Astrocyte of the spinal cord (primary cell): ENCODE measurements at places on chromosomes 1 and 21.

GRCh38 chr21:37503848-37504467, 137.4 kb downstream of the DYRK1A start:
- peak; percentile 89 for DNase-seq

GRCh38 chr21:39106881-39107462, 76.3 kb downstream of the PSMG1 start:
- no peak for DNase-seq

DNA sequence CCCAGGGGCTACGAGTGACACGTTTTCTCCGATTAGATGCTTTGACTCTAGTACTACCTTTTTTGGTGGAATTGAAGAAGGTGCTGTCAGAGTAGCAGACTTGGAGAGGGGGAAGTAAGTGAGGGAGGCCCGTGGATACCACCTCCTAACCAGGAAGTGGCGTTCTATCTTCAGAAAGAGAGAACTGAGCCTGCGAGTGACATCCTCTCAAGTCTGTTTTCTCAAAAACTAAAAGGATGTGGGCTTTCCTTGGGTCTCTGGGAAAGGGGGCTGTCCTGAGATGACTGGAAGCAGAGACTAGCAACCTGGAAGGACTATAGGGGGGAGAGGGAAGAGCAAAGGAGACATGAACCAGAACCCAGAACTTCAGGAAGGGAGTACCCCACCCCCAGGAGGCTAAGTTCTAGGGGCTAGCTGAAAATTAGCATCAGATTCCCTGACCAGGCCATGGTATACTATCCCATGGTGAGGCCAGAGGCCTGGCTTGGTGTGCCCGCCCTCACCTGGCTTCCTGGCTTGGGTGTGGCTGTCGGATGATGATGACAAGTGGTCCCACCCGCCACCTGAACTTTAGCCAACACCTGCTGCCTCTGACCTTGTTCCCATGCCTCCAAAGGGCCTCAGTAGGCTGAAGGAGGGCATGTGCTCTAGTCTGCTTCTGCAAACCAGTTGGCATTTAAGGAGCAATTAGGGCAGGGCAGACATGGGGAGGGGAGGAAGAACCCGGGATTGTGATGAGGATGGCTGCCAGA, 49.1 kb downstream of the ATP2B4 start:
- DNase-seq: no peak

GRCh38 chr1:147585640-147586383, 44.5 kb downstream of the BCL9 start:
- DNase-seq: no peak

DNA sequence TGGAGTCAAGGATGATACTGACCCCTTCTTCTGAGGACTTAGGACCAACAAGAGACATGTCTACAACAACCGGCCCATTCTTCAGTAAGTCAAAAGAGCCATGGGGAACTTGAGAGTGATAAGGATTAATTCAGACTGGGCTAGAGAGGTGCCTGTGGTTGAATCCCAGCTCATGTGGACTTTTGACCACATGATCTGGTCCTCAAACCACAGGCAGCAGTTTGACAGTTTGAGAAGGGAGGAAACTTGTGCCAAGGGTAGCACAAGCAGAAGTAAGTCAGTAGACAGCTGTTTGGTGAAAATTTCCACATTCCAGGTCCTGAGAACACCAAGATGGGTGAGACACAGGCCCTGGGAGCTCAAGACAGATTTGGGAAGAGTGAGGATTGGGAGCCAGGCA, 19.8 kb downstream of the SH3BP5L start:
- DNase-seq: no peak

GRCh38 chr1:99751877-99752504, 14.4 kb downstream of the FRRS1 start:
- DNase-seq: no peak

DNA sequence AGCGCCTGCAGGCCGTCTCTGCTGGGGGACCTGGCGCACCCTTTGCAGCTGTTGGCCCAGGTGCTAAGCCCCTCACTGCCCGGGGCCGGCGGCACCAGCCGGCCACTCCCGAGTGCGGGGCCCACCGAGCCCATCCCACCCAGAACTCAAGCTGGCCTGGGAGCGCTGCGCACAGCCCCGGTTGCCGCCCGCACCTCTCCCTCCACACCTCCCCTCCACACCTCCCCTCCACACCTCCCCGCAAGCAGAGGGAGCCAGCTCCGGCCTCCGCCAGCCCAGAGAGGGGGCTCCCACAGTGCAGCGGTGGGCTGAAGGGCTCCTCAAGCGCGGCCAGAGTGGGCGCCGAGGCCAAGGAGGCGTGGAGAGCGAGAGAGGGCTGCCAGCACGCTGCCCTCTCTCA, 177.8 kb upstream of the KAZN start:
- no peak for DNase-seq

DNA sequence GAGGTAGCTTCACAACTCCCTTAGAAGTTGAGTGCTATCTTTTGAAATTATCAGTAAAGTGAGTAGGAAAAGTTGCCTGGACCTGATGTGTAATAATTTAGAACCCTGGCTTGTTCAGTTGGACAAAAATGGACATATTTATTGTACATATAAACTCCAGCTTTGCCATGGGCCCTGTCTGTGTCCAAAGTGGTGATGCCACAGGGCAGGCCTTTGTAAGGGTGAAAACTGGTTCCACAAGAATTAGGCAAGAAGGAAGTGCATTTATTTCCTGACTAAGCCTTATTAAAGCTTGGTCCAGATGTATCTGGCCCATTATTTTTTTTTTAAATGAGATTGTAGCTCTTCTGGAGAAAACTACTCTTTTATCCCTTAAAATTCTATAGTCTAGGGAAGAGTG, 47.9 kb downstream of the MACO1 start:
- DNase-seq: no peak

- DNase-seq: peak; percentile 55
Observed at GRCh38 chr1:23558140-23558871, 995 bp downstream of the ID3 start.

DNA sequence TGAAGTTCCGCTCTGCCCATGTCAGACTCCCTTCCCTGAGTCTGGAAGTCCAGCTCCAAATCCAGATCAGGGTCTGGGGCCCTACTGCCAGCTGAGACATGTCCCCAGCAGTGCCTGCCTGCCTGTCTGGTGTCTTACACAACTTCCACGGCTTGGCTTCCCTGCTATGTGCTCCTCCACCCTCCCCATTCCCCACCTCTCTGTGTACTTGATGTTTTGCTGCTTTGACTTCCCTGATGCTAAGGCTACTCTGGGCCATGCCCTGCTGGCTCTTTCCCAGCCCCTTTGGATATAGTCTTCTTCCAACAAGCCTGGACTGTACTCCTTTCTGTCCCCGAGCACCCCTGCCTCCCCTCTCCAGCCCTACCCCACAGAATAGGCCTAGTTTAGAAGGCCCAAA, 7.3 kb downstream of the GJA5 start:
- no peak for DNase-seq

DNA sequence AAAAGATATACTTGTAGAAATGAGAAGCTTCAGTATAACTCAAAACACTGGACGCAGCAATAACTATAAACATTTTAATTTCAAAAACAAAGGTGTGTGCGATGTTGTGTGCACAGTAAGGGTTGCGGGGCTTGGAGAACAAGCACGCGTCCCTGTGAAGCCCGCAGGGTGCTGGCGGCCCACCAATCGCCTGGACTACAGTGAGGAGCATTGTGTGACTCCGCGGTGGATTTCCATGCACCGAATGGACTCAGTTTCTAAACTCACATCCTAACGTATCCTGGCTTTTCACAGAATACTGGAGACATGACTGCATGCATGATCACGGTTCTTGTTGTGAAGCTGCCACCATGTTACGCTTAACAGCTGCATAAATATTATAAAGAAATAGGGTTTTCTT, 33.0 kb downstream of the NTPCR start:
- DNase-seq: no peak

- peak; percentile 72 for DNase-seq
Observed at GRCh38 chr1:188669728-188670382, 1807.8 kb downstream of the BRINP3 start.

DNA sequence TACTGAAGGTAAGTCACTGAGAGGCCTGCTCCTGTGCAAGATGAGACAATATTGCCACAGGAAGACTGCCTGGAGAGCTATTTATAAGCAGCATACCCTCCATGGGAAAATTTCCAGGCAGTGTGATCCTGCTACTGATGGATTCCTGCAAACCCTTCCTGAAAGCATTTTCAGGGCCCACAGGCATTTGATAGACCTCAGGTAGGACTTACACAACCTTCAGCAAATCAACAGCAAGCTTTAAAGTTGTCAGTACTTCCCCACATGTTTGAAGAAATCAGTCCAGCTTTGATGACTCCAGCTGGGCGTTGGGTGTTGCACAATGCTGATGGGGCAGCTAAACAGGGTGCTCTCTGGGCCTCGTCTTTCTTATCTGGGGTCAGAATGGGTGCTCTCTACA, 108.8 kb downstream of the PLXNA2 start:
- peak; percentile 38 for DNase-seq

DNA sequence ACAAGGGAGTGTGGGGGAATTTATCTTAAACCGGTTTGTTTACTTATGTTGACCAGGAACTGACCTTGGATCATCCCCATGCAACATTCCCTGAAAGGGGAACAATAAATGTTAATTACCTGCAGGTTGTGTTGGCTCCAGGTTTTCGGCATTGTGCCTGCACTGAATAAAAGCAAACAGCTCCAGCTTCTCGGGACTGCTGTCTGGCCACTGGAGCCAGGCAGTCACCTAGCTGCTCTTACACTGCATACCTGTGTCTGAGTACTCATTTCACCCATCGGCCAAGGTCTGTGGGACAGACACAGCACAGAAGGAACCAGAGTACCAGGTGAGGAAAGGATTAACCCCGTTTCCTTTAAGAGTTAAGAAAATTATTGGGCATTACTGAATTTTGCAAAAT, 32.7 kb upstream of the CTBS start:
- no peak for DNase-seq

DNA sequence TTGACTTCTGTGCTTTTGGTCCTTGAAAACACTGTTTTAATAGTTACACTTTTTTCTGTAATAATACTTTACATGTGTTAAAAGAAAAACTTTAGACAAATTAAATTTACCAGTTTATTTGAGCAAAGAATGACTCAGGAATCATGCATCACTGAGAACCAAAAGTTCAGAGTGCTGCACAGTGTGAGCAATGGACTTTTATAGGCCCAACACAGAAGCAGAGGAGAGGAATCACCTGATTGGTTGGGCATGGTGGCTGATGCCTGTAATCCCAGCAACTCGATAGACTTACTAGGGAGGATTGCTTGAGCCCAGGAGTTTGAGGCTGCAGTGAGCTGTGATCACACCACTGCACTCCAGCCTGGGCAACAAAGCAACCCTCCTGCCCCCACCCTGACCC, 29.3 kb downstream of the ZNF648 start:
- no peak for DNase-seq

- DNase-seq: no peak
Observed at GRCh38 chr1:76337542-76338219, 263.1 kb downstream of the ST6GALNAC3 start.

GRCh38 chr1:8182034-8182761, 135.7 kb upstream of the SLC45A1 start:
- peak; percentile 84 for DNase-seq

DNA sequence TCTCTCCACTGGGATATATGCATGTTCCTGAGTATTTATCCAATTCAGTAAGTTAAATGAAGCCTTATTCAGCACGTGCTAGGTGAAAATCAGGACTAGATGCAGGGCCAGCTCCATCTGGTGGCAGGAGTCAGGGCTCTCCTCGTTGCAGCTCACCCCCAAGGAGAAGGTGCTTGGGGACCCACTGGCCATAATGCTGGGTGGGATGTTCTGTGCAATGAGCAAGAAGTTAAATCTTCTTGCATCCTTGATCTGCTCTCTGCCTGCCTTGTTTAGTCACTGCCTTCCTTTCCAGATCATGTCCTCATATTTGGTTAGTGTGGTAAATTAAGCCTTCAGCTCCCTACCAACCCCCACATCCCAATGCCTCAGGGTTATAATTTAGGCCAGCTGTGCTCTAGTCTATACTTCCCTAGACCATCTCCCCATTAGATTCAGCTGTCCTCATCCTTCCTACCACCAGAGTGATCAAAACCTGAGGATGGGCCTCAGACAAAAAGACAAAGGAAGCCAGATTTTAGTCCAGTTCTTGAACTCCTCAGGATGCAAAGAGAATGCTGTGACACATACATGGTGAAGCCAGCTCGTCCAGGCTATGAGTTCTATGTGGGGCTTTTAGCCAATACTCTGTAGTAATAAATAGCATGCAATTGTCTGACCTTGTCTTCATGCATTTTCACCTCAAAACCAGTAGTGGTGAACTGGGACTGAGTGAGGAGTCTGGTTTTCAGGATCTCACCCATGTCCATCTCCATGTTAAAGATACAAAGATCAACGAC, 55.9 kb downstream of the SEC16B start:
- peak; percentile 48 for DNase-seq

GRCh38 chr1:186420311-186420710, 40.6 kb downstream of the PDC start:
- DNase-seq: no peak

DNA sequence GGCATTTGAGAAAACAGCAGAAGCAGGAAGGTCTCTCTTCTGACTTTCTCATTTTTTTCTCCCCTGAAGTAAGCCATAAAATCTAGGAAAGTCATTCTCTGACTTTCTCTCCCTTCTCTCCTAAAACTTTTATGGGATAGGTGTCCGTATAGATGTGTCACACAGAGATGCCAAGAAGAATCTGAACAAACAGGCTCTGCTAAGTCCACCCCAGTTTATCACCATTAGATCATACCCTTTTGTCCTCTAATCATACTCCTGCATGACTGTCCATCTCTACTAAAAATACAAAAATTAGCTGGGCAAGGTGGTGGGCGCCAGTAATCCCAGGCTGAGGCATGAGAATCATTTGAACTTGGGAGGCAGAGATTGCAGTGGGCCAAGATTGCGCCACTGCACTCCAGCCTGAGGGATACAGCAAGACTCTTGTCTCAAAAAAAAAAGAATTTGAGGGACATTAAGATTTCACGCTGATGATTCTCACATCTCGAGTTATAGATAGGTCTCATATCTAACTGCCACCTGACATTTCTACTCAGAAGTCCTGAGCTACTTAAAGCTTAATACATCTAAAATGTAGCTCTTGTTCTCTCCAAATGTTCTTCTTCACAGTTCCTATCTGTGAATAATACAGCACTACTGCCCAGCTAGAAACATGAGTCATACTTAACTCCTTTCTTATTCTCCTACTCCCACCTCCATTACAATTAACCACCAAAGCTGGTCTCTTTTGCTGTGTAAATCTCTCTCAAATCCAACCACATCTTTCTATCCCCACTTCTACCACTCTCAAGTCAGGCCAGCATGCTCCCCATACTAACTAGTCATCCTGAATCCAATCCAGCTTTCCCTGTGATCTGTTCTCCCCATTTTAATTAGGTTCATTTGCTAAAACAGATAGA, 47.7 kb downstream of the ZNF644 start:
- peak; percentile 75 for DNase-seq

DNA sequence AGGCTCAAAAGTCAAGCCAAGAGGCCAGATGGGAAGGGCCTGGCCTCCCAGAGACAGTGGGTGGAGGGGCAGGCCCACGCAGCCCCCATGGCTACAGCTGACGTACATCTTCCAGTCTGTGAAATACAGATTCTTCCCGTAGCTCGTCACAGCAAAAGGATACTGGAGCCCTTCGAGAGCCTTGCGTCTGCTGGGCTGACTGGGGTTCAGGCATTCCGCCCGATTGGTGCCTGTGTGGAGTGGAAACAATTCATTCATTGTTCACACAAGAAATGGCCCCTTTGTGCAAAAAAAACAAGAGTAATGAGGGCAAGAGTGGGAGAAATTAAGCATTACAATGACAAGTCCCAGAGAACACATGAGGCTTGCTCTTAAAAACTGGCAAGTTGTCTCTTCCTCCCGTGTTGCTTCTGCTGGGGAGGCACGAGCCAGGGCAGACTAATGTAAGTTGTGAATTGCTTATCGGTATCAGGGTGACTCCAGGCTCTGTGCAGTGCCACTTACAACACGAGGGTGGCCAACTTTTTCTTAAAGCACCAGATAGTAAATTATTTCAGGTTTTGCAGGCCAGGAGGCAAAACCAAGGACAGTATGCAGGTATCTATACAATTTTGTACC, 85.1 kb downstream of the NID1 start:
- DNase-seq: no peak
